ENCODE measurements at places on chromosomes 2 and 18.

DNA sequence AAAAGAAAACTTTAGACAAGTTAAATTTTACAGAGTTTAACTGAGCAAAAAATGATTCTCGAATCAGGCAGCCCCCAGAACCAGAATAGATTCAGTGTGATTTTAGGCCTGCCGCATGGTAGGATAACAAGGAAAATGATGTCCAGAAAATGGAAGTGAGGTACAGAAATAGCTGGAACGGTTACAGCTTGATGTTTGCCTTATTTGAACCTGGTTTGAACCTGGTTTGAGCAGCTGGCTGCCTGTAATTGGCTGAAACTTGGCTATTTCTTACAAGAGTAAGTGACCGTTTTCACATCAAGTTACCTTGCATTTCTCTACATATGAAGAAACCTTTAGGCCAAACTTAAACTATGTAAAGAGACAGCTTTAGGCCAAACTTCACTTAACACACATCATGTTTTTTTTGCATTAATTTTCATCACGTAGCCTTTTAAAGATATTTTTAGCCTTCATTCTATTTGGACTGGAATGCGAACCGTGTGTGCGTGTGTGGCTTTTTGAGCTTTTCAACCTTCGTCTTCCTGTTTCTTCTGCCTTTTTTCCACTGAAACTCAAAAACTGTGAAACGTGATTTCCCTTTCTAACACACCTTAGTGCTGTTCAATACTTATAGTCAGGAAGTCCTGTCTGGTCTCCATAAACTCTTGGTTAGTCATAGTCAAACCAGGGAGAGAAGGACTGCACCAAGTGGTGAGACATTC lies 4.5 kb upstream of the POLE4 start:
- no peak for DNase-seq

GRCh38 chr2:216119146-216119545 lies 10.0 kb downstream of the XRCC5 start:
- no peak for DNase-seq

- DNase-seq: no peak
Measured at GRCh38 chr2:49600524-49600923, 446.2 kb upstream of the FSHR start.

DNA sequence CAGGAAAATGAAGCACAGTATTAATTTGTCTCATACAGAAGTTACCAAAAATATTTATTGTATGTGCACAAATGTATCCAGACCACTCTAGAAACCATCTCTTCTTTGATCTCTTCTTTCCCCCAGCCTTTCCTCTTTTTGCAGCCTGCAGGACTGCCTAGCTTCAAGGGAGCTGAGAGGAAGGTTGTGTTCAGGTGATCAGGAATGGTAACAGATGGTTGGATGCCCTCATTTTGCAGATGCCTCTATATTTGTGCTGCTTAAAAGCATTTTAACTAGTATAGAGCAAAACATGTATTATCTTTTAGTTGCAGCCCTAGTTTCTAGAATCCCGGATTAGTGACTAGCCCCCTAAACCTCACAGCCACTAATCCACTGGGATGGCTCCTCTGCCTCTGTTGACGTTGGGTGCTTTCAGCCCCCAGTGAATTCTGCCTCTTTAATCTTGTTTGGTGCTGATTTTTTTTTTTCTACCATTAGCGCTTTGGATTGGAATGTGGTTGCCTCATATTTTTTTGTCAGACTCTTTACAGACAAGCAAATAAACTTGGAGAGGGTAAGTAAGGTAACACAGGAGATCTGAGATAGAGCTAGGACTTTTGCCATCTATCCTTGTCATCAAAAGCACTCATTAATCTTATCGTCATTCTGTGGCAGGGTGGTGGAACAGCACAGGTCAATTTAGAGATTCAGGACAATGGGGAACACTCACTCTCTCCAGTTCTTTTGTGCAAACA lies 103.8 kb upstream of the NDUFV2 start:
- DNase-seq: no peak

DNA sequence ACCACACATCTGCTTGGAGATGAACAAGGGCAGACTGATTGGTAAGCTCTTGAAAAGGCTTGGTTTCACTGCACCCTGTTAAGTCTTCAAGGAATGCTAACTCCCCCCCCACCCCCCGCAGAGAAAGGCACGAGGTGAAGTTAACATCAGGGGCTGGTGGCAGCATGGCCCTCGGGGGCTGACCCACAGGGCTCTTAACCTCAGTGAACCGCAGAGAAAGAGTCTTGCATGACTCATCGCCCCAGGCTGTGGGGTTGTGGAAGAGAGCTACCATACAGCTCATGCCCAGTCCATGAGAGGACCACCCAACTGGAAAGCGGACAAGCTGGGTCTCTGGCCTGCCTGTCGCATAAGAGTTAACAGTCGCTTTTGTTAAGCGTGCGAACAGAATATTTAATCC lies 10.6 kb upstream of the CEP68 start:
- no peak for DNase-seq

GRCh38 chr18:63149302-63149587 lies 170.3 kb downstream of the BCL2 start:
- no peak for DNase-seq

Data from stromal cell of bone marrow (primary cell).